ENCODE measurements at places on chromosomes 16 and 17. TPM values are rescaled to one million over a fixed set of nuclear protein-coding genes. Genes with fewer than 3 reads are reported as not detected.

The KRT39 gene
- polyA plus RNA-seq: not detected

The SRCIN1 gene
- 2.1 TPM for polyA plus RNA-seq

The RPL26 gene
- 4,286 TPM for polyA plus RNA-seq

The P3H4 gene
- 6.3 TPM for polyA plus RNA-seq

The PRDM7 gene
- polyA plus RNA-seq: not detected

The KLHL10 gene
- 0.23 TPM for polyA plus RNA-seq

The SNAI3 gene
- polyA plus RNA-seq: 1.0 TPM

The EVPL gene
- 8.2 TPM for polyA plus RNA-seq

The PLXDC1 gene
- polyA plus RNA-seq: 2.1 TPM

The TRPV3 gene
- polyA plus RNA-seq: 0.33 TPM

The GPR142 gene
- not detected for polyA plus RNA-seq

The RNF213 gene
- 29.6 TPM for polyA plus RNA-seq

The TNFRSF17 gene
- 1.1 TPM for polyA plus RNA-seq

Measured in stomach (tissue), 19 donors.